ENCODE measurements at places on chromosomes 2 and 18. TPM values are rescaled to one million over a fixed set of nuclear protein-coding genes. Genes with fewer than 3 reads are reported as not detected.

SIX2 gene
- total RNA-seq: 0.35 TPM

DSG2 gene
- total RNA-seq: 70.5 TPM

QPCT gene
- total RNA-seq: 17.5 TPM

MAPRE3 gene
- total RNA-seq: 14.5 TPM

LAMA1 gene
- total RNA-seq: not detected

ARL6IP6 gene
- 21.1 TPM for total RNA-seq

KLHL29 gene
- total RNA-seq: 5.1 TPM

RAB10 gene
- total RNA-seq: 392 TPM

CD226 gene
- 0.06 TPM for total RNA-seq

ARL4C gene
- 91.8 TPM for total RNA-seq

CHMP3 gene
- 129 TPM for total RNA-seq

POU3F3 gene
- total RNA-seq: 0.05 TPM

SPATA3 gene
- not detected for total RNA-seq

AKAIN1 gene
- not detected for total RNA-seq

POTEI gene
- 0.01 TPM for total RNA-seq

CHRND gene
- not detected for total RNA-seq

CTAGE1 gene
- not detected for total RNA-seq

PDE11A gene
- total RNA-seq: 0.58 TPM

SEPTIN2 gene
- total RNA-seq: 265 TPM

SKOR2 gene
- not detected for total RNA-seq

IL36B gene
- total RNA-seq: 0.13 TPM

GREB1 gene
- 2.8 TPM for total RNA-seq

NCKAP1 gene
- 110 TPM for total RNA-seq

EPB41L3 gene
- 0.82 TPM for total RNA-seq

CD8A gene
- 0.29 TPM for total RNA-seq

ALPP gene
- 0.35 TPM for total RNA-seq

MYCN gene
- not detected for total RNA-seq

SGPP2 gene
- 0.16 TPM for total RNA-seq

TCF23 gene
- total RNA-seq: not detected

ALPI gene
- not detected for total RNA-seq

GATA6 gene
- 2.8 TPM for total RNA-seq

CYRIA gene
- 0.26 TPM for total RNA-seq

ACMSD gene
- not detected for total RNA-seq

CENPA gene
- total RNA-seq: 52.8 TPM

ZC3H6 gene
- total RNA-seq: 0.36 TPM

LBH gene
- total RNA-seq: 102 TPM

IL18R1 gene
- 0.87 TPM for total RNA-seq

TUBA3E gene
- total RNA-seq: not detected

DNER gene
- total RNA-seq: 8.5 TPM

RTP5 gene
- not detected for total RNA-seq

CABLES1 gene
- 12.6 TPM for total RNA-seq

WBP1 gene
- total RNA-seq: 88.6 TPM

ANKRD44 gene
- 1.5 TPM for total RNA-seq

STAM2 gene
- total RNA-seq: 11.9 TPM

GPR45 gene
- not detected for total RNA-seq

GNAL gene
- total RNA-seq: 4.8 TPM

POLE4 gene
- 178 TPM for total RNA-seq

ATP6V1B1 gene
- total RNA-seq: 2.3 TPM

HOXD13 gene
- 0.34 TPM for total RNA-seq

COL5A2 gene
- total RNA-seq: 87.6 TPM

KCMF1 gene
- 92.3 TPM for total RNA-seq

NT5C1B gene
- not detected for total RNA-seq

USP14 gene
- total RNA-seq: 66.5 TPM

MC2R gene
- not detected for total RNA-seq

DLX2 gene
- total RNA-seq: 0.99 TPM
